HCEC 1CT (cell line): ENCODE measurements at places on chromosomes 7 and 10.
A peak's percentile ranks its signal among the peaks of the same experiment; 100 is the strongest.

DNA sequence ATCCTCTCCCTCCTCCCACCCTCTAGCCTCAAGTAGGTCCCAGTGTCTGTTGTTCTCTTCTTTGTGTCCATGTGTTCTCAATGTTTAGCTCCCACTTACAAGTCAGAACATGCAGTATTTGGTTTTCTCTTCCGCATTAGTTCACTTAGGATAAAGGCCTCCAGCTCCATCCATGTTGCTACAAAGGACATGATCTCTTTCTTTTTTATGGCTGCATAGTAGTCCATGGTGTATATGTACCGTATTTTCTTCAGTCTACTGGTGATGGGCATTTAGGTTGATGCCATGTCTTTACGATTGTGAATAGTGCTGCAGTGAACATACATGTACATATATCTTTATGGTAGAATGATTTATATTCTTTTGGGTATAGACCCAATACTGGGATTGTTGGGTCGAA, 1.6 kb upstream of the GOT1 start:
- no peak for DNase-seq

GRCh38 chr7:91835826-91836368, 44.6 kb downstream of the MTERF1 start:
- DNase-seq, result peak; percentile 22

GRCh38 chr7:150982351-150982750, 4.2 kb upstream of the KCNH2 start:
- no peak for DNase-seq

- peak; percentile 54 for DNase-seq
These were observed 41.5 kb downstream of the MYOF start for GRCh38 chr10:93440591-93441091.

- DNase-seq, result no peak
These were observed 3.8 kb upstream of the INSIG1 start for GRCh38 chr7:155293721-155294510.

DNA sequence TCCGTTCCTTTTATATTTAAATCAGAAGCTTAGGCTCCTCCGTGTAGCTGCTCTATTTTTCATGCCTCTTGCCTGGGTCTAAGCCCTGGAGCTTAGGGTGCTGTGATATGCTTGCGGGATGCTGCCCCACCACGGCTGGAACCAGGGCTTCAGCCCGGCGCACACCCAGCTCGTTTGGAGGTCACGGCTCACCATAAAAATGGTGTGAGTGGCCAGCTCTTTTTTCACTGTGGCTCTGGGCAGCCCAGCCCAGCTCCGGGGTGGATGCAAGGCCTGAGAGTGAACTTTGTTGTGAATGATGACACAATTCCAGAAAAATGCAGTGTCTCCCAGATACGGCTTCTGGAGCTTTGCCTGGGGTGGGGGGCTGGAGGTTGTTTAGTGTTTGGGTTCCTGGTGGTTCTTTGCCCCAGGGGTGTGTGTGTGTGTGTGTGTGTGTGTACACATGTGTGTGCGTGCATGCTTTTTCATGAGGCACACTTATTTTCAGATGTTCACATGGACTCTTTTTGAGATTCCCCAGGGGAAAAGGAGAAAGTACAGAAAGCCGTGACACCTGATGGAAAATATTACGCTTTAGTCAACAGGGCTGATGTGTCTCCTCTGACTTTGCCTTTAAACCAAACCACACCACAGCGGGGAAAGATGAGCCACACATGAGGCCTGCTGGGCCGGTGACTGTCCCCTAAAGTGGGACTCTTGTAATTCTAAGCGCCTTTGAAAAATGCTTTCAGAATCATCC, 46.2 kb downstream of the GRK5 start:
- peak; percentile 94 for DNase-seq

- no peak for DNase-seq
These were observed 651.6 kb upstream of the FOXK1 start for GRCh38 chr7:4030346-4030950.

GRCh38 chr7:90777041-90777440, 180.9 kb downstream of the CDK14 start:
- no peak for DNase-seq

DNA sequence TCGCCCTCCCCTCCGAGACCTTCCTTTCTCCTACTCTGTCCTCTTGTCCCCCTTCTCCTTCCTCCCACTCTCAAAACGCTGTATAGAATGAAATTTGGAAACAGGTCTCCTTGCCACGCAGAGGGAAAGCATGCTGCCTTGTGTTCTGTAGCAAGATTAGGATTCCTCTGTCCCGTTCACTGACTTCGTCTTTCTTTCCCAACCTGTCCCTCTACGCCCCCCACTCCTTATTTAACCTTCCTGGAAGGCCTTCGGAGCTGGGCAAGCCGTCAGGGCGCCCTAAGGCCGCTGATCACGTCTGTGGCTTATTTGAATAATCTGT, 1.3 kb downstream of the HOXA9 start:
- peak; percentile 17 for DNase-seq

DNA sequence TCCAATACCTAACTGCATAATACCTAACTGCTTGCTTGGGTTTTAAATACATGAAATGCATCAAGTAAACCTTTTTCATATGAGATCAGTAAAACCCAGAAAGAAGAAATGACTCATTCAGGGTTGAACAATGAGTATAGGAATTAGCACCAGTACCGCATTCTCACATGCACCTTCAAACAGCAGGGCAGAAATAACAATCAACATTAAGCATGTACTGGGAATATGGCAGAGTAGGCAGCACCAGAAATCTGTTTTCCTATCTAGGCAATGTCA, 850.3 kb upstream of the SORCS1 start:
- no peak for DNase-seq

DNA sequence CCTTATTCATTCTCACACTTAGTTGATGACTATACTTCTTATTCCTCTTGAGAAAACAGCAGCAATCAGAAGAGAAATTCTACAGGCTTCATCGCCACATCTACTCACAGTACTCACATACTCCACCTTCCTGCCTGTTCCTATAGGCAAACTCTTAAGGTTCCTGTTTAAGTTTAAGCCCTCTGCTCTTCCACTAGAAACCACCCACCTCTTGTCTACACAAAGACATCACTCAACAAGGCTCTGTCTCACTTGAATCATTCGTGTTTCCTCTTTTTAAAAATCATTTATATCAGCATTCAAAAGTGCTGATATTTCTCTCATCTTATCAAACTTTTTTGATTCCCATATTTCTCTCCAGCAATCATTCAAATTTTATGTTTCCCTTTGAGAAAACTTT, 85.5 kb upstream of the ADO start:
- DNase-seq, result no peak

DNA sequence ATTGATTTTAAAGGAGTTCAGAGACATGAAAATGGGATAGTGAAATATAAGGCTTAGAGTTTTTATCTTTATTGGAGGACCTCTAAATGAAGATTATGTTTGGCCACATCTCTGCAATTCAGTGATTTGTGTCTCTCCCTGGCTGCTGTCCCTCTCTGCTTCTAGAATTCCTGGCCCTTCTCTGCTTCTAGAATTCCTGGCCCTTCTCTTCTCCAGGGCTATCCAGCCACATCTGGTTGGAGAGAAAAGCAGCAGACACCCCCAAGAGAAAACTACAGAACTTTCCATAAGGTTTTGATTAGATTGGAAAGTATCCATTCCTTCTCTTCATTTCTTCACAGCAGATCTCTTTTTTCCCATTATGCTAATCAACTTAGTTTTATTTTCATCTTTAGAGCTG, 135.5 kb downstream of the NPY start:
- no peak for DNase-seq

DNA sequence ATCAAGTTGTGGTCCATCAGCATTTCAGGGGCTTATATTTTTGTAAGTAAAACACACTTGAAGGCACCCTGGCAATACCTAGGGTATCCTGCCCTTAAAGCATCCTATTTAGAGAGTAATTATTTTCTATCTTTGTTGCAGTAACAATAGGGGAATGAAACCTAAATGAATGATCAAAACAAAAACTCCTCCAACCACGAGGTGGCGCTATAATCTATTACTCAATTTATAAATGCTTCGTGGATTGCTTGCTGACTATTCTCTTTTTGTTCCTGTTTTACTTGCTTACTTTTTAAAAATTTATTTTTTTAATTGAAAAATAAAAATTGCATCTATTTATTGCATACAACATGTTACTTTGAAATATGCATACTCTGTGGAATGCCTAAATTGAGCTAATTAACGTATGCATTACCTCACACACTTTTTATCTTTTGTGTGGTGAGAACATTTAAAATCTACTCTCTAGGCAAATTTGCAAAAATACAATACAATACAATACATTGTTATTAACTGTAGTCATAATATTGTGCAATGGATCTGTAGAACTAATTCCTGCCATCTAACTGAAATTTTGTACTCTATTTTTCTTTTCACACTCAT, 147.7 kb upstream of the BMPER start:
- DNase-seq, result peak; percentile 54

DNA sequence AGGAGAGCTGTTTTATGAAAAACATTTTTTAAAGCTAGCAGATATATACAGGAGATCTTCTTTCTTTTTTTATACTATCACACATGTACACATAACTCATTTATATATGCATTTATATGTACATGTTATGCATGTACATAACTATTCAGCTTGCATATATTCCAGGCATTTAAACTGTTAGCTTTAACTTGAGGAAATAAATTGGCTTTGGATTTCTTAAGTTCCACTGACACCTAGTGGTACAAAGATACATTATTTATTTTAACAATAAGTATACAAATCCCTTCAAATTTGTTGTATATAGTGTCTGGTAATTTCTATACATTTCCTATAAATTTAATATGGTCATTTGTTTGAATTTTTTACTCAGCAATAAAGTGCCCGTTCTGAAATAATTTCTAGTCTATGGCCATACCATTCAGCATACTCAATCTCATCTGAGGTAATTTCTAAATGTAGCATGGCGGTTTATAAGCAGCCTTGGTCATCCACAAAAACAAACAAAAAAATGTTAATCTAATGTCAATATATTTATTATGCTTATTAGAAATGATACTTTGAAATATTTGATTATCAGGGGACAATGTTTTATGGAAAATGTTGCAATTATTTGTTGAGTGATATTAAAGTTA, 11.6 kb downstream of the ZDHHC6 start:
- DNase-seq, result peak; percentile 53

- DNase-seq, result no peak
These were observed 41.2 kb upstream of the SDK1 start for GRCh38 chr7:3259711-3260400.

DNA sequence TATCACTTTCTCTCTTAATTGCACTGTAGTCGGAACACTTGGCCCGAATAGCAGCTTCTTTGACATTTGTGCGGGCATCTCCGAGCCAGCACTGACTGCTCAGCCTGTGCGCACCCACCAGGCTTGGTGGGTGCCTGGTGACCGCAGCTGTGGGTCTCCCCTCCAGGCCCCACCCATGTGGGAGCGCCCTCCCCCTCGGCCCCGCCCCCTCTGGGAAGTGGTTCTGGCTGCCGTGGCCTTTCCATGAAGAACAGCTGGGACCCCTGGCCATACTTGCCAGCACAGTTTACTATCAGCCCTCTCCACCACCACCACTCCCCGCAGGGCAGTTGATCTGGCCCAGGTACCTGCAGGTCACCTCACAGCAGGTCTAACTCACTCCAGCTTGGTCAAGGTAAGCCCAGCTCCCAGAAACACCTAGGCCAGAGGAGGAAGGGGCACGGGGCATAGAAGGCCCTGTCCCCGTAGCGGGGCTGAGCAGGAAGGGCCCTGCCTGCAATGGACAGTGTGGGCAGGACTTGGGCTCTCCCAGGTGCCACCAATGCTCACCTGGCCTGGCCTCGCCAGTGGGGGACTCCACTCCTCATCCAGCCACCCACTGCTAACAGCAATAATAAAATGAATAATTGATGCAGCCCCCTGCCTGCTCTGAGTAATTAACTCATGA, 5.8 kb downstream of the RASGEF1A start:
- DNase-seq, result no peak

DNA sequence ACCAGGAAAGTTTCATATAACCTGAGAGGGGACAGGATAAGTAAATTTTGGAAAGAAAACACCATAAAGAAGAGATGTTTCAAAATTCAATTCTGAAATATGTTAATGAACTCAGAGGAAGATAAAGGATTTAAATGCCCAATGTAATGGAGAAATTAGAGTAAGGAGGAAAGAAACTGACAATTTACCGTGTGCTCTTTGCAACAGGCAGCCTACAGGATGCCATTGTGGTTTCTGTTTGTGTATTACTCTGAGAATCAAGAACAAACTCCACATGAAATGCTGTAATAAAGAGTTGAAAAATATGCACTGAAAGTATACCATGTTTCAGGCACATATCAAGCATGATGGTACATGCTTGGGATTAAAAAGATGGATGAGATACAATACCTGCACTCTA, 44.8 kb upstream of the GLCCI1 start:
- DNase-seq, result no peak

- no peak for DNase-seq
These were observed 9.9 kb downstream of the PIP4K2A start for GRCh38 chr10:22704471-22704911.
